ENCODE measurements at places on chromosomes 7 and 10.

GRCh38 chr7:111262293-111263116 lies 171.6 kb downstream of the LRRN3 start:
- DNase-seq: no peak

- DNase-seq: no peak
These were observed 99.1 kb upstream of the PDGFA start for GRCh38 chr7:618539-619367.

DNA sequence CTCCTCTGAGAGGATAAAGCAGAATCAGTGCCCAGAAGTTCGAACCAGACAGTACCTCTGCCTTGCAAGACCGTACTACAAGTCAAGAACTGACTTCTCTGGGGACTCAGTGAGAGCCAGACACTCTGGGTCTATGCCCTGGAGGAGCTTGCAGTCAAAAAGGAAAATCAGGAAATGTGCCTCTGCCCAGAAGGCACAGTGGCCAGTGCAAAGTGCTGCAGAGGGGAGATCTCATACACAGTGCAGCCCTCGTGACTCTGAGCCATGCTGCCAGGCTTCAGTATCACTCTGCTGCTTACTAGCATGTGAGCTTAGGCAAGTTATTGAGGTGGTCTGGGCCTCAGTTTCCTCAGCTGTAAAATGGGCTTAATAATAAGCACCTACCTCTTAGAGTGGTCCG lies 144.0 kb upstream of the NPY start:
- no peak for DNase-seq

GRCh38 chr7:75662579-75663301 lies 76.0 kb downstream of the HIP1 start:
- DNase-seq: no peak

GRCh38 chr10:7529638-7530037 lies 118.8 kb upstream of the SFMBT2 start:
- peak; percentile 15 for DNase-seq

- DNase-seq: no peak
These were observed 25.2 kb downstream of the NUB1 start for GRCh38 chr7:151366880-151367222.

GRCh38 chr7:31126976-31127375 lies 74.9 kb downstream of the ADCYAP1R1 start:
- DNase-seq: no peak

DNA sequence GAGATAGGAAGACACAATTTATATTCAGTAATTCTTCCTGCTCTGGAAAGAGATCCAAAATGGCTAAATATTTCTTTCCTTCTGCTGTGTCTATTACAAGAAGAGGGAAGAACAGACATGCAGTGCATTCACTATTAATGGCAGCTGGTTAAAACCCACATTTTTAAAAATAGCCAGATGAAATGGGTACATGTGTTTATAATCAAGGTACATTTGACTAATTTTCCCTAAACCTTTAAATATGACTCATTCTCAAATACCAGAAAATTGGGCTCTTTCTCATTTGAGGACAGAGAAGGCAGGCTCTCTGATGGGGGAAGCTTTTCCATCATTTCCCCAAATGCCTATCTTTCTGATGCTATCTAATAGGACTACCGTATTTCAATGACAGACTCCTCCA lies 215.7 kb upstream of the HABP2 start:
- DNase-seq: no peak

- DNase-seq: no peak
These were observed 2.0 kb upstream of the SFTPA1 start for GRCh38 chr10:79608505-79609375.

- no peak for DNase-seq
These were observed 15.5 kb upstream of the CYP51A1 start for GRCh38 chr7:92149736-92150239.

DNA sequence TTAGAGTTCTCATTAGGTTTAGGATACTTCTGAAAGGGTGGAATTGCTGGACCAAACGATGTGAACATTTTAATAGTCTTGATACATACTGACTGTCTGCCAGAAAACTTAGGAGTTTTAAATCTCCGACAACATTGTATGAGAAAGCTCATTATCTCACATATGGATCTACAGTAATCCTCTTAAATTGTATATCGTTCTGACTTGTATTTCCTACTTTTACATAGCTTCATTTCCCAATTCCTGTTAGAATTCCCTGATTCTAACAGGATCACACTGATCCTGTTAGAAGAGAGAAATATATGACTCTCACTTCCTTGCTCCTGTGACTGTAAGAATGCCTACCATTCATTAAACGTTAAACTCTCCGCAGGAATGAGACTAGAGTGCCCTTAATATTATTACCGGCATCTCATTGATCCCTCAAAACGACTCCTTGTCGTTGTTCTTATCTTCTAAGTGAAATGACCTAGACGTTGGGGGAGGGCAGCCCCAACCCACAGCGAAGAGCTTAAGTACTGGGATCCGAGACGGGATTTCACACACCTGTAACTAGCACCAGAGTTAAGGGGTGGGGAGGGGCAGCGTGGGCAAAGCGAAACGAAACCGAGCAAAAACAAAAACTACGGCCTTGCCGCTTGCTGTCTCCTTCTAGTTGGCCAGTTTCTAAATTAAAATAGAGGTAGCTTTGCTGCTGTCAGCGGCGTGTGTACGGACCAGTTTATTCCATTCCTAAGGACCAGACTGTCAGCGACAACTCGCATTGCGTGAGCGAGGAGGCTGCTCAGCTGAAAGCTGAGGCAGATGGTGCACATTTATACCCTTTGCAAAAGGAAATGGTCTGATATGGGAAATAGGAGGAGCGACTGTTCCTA lies 678 bp upstream of the TMEM106B start:
- DNase-seq: no peak

DNA sequence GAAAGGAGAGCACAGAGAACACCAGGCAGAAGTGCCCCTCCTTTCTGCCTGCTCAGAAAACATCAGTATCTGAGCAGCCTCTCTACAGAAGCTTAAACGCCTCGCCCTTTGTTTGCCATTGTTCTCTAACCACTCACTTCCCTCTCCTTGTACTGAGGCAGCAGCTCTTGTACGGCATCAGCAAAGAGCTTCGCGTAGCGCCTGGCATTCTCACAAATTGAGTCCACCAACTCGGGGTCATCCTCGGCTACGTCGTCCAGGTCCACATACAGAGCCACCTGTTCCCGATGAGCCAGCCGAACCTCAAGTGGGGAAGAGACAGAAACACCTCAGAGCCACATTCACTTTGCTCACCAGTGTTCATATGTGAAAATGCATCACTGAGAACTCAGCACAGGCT lies 1.7 kb downstream of the MCM7 start:
- no peak for DNase-seq

- no peak for DNase-seq
These were observed 28.0 kb upstream of the PALS2 start for GRCh38 chr7:24545215-24545614.

DNA sequence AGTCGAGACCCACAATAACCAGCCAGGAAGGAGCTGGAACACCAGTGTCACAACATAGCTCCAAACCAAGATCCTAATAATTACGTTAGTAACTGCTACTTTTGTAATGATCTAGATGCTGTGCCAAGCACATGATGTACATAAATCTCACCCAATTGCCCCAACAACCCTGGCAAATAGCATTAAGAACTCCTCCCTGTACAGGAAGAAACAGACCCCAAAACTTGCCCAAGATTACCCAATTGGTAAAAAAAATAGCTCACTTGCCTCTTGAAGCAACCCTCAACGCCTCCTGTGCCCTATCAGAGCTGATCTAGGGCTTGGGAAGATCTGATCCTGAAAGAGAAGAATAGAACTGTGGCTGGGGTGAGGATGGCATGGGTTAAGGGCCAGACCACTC lies 628.7 kb upstream of the AUTS2 start:
- peak; percentile 62 for DNase-seq

DNA sequence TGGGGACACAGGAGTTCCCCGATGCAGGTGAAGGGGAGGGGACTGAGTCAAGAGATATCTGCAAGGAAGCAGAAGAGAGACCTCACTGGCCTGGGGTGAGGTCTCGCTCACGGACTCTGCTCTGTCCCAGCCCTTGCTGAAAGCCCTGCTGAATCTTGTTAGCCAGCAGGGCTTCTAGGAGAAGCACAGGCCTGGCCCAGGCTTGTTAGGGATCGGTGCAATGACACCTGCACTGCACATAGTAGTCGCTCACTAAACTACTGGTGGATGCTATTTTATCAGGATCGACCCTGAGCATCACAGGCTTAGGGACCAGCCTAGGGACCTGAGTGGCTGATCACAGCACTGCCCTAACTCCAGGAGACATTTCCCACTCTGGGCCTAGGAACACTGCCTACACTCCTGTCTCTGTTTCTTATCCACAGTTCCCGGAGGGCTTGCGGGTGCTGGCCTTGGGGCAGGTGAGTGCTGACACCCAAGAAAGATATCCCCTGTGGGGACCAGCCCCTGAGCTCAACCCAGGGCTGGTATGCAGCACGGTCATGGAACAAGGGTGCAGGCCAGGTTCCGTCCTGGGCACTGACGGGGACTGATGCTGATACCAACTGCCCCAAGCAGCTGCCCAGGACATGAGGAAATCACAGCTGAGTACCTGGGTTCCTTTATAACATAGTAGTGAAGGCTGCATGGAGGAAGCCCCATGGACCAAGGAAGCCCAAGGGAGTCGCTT lies 13.0 kb downstream of the ELN start:
- no peak for DNase-seq

GRCh38 chr10:104127411-104127810 lies 5.4 kb downstream of the SFR1 start:
- no peak for DNase-seq

GRCh38 chr10:3494131-3494837 lies 290.7 kb downstream of the KLF6 start:
- DNase-seq: no peak

- no peak for DNase-seq
These were observed 2.5 kb downstream of the TES start for GRCh38 chr7:116212869-116213268.

- no peak for DNase-seq
These were observed 84.0 kb upstream of the SMNDC1 start for GRCh38 chr10:110388687-110389052.

- DNase-seq: no peak
These were observed 76.3 kb downstream of the FOXL3 start for GRCh38 chr7:366161-366803.

GRCh38 chr10:77374189-77374656 lies 263.4 kb downstream of the KCNMA1 start:
- DNase-seq: no peak

DNA sequence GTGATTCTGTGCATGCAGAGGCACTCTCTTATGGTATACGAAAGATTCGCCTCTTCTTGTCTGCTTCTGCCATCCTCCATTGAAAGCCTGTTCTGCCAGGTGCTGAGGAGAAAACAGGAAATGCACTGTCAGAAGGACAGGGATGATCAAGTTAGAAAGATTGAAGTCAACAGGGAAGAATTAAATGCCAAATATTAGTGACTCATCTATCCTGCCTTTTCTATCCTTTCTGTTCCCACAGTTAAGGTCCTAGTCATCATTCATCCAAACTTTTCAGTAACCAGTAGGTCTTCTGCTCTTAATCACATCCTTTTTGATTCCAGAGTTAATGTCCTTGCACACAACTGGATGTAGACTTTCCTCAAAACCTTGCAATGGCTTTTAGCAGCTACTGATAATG lies 4.8 kb upstream of the ZNF783 start:
- peak; percentile 83 for DNase-seq

- no peak for DNase-seq
These were observed 14.4 kb upstream of the MYL7 start for GRCh38 chr7:44155191-44156185.

DNA sequence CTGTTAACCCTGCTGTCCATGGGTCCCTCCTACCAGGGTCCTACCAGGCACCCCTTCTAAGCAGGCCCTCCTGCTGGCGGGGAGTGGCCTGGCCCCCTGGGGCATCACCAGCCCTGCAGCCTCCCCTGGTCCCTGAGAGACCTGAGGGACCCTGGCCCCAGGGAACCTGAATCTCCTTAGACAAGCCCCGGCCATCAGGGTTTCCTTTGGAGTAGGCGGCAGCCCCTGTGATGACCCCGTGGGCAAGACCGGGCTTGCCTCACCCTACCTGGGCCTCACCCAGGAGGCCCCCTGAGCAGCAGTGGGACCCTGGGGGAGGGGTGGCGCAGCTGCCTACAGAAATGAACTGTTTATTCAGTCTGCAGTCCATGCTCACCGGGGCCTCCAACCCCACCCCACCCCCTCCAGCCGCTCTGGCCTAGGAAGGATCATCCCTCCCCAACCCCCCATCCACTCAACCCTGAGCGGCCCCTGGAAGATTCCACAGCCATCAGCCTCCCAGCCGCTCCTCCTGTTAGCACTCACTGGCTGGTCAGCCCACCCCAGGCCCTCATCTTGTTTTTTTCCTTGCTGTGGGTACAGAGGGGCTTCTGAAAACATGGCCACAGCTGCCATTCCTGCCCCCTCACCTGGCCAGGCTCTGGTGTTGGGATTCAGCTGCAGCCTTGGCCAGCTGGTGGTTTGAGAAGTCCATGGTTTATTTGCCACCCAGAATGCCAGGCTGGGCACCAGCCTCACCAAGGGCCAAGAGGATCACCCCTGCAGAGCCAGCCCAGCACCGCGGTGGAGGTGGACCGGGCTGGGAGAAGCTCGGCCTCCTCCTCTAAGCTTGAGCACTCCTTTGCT lies 34.8 kb upstream of the CHST15 start:
- DNase-seq: no peak

GRCh38 chr7:107196834-107197610 lies 28.2 kb downstream of the HBP1 start:
- DNase-seq: no peak

- peak; percentile 97 for DNase-seq
These were observed 739.5 kb downstream of the SORCS1 start for GRCh38 chr10:106424981-106425380.

DNA sequence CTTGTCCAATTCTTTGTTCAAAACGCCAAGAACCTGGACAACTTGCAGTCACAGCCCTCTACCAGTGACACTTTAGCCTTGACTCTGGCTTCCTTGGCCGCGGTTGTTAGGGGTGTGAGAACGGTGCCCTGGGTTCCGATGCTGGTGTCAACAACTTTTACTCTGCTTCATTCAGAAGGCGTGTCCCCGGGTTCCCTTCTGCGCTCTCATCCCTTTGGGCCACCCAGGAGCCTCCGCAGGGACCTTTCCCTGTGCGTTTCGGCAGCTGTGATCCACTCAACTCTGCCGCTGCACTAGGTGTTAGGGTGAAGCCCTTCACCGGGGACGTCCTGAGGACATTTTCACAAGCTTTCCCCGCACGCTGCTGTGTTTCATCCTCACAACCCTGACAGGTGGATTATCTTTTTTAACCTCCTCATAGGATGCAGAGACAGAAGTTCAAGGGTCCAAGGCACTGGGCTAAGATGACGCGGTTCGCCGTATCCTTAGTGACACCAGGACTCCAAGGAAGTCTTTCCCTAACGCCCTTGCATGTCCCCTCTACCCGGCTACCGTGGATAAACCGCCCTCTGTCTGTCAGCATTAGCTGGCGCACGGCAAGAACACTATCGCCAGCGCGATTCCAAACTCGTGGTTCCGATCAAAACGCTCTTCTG lies 133.5 kb upstream of the SHH start:
- DNase-seq: no peak

- no peak for DNase-seq
These were observed 160.7 kb upstream of the ZNF32 start for GRCh38 chr10:43809211-43809930.

GRCh38 chr7:68518060-68518459 lies 1080.2 kb upstream of the AUTS2 start:
- DNase-seq: no peak

Data from foreskin keratinocyte (primary cell).